B cell (primary cell): ENCODE measurements at places on chromosomes 3 and 15. TPM values are rescaled to one million over a fixed set of nuclear protein-coding genes. Genes with fewer than 3 reads are reported as not detected.

GRCh38 chr3:84066915-84067314 is 891.9 kb upstream of the CADM2 start:
- DNase-seq = no peak
- no peaks in the 10 kb centered on the region for H3K36me3 ChIP-seq
- no peaks in the 10 kb centered on the region for H3K4me1 ChIP-seq

GRCh38 chr3:108552267-108553159 is 36.7 kb downstream of the CIP2A start:
- H3K4me3 ChIP-seq = no peak overlapping the region
- H3K27me3 ChIP-seq = no peaks in the 10 kb centered on the region

DNA sequence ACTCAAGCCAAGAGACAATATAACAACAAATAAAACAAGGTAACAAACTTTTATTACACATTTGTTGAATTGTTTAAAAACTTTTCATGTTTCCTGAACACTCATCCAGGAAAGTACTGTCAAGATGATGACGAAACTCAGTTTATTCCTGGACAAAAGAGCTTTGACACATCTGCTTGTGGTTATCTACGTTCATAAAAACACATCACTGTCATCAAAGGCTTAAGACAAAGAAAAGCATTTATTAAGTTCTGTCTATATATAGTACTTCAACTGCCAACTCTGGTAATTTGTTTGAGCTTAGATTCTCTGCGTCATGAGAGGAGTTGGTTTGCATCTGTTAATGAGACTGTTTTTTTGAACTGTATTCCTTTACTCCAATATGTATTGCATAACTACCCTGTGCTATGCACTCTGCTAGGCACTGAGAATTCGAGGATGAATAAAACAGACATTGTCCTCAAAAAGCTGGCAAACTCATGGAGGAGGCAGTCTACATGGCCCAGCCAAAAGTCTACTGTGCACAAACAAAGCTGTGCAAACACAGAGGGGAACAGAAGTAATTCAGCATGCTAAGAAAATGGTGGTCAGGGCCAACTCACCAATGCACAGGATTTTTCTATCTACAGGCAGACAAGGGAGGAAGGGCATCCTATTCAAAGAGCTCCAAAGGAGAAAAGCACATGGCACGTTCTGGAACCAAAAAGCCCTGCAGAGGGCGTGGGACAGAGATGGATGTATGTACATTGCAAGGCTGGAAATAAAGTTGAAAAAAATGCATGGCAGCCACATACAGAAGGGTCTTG is 21.5 kb downstream of the PLD1 start:
- no peak overlapping the region for H3K27ac ChIP-seq
- H3K4me3 ChIP-seq = no peak overlapping the region
- H3K36me3 ChIP-seq = no peaks in the 10 kb centered on the region
- no peak for DNase-seq
- H3K4me1 ChIP-seq = no peaks in the 10 kb centered on the region

DNA sequence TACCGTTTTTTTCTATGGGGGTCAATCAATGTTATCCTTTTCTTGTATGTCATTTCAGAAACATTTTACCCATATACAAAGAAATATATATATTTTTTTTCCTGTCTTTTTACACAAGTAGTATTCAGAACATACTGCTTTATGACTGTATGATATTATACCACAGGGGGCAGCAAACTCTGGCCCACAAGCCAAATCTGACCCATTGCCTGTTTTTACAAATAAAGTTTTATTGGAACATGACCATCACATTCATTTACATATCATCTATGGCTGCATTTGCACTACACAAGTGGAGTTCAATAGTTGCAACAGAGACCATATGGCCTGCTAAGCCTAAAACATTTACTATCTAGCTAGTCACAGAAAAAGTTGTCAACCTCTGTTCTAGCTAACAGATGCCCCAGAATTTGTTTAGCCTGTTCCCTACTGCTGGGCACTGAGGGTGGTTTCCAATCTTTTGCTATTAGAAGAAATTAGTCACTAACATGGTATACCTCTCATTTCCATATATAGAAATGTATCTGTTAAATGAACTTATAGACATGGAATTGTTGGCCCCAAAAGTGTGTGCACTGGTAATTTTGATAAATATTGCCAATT is 57.7 kb downstream of the BFSP2 start:
- DNase-seq = no peak
- no peaks in the 10 kb centered on the region for H3K36me3 ChIP-seq
- no peaks in the 10 kb centered on the region for H3K4me1 ChIP-seq
- H3K27ac ChIP-seq = no peak overlapping the region
- H3K4me3 ChIP-seq = no peak overlapping the region
- peaks cover 24% of the 10 kb centered on the region for H3K27me3 ChIP-seq

DNA sequence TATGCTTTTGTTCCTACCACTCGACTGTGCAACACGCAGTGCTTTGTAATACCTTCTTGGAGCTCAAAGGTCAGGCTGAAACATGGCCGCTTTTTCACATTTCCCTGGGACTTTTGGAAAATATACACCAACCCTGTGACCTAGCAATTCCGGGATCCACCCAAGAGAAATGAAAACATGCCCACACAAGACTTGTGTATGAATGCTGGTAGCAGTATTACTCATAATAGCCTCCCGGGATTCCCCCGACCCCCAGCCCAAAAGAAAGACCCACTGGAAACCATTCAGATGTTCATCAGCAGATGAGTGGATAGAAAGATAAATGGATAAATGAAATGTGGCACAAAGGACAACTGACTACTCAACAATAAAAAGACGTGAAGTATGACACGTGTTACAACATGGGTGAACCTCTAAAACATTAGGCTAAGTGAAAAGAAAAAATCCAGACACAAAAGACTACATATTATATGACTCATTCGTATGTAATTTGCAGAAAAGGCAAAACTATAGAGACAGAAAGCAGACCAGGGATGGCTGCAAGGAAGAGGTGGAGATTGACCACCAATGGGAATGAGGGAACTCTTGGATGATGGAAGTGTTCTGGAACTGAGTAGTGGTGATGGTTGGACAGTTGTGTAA is 104.1 kb downstream of the PGPEP1L start:
- peaks cover 5% of the 10 kb centered on the region for H3K36me3 ChIP-seq
- H3K27me3 ChIP-seq = no peaks in the 10 kb centered on the region
- H3K4me1 ChIP-seq = no peaks in the 10 kb centered on the region
- no peak for DNase-seq

- no peaks in the 10 kb centered on the region for H3K4me1 ChIP-seq
- no peak overlapping the region for H3K4me3 ChIP-seq
- peaks cover 39% of the 10 kb centered on the region for H3K36me3 ChIP-seq
- no peaks in the 10 kb centered on the region for H3K27me3 ChIP-seq
- H3K27ac ChIP-seq = no peak overlapping the region
- DNase-seq = no peak
Measured at GRCh38 chr15:74585191-74585590, 30.4 kb upstream of the CLK3 start.

GRCh38 chr3:12956316-12956660 is 114.9 kb upstream of the RPL32 start:
- H3K27ac ChIP-seq = peak overlapping the region; percentile 81
- no peak overlapping the region for H3K4me3 ChIP-seq
- peaks cover 98% of the 10 kb centered on the region for H3K4me1 ChIP-seq

DNA sequence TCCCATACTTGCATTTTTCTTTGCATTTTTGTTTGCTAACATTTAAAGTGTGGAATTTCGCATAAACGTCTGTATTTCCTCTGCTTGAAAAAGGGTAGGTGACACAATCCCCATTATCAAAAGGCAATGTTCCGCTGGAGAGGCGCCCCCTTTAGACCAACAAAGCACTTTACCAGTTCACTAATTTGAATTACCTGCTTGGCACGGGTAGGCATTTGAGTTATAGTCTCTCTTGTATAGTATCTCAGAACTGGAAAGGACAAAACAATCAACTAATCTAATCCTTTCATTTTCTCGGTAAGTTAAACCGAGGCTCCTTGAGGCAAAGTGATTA is 775 bp upstream of the CCDC39 start:
- H3K27me3 ChIP-seq = no peaks in the 10 kb centered on the region
- no peak overlapping the region for H3K4me3 ChIP-seq
- H3K4me1 ChIP-seq = peaks cover 17% of the 10 kb centered on the region
- H3K36me3 ChIP-seq = no peaks in the 10 kb centered on the region

DNA sequence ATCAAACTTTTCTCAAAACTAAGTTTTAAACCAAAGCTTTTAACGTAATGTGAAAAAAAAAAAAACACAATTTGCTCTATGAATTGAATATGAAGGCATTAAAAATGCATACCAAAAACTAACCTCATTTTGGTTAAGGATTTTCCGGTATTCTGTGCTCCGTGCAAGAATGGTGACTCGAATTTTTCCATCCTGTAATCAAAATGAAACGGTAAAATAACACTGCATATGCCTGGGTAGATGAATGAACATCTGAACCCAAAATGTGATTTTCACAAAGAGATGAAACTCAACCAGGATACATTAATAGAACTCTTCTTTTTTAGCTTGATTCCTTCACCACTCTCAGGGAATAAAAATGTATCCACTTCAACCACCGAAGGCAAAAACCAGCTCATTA is 26.2 kb downstream of the EOGT start:
- no peak overlapping the region for H3K27ac ChIP-seq
- H3K4me3 ChIP-seq = no peak overlapping the region
- peaks cover 1% of the 10 kb centered on the region for H3K36me3 ChIP-seq
- H3K27me3 ChIP-seq = no peaks in the 10 kb centered on the region
- no peaks in the 10 kb centered on the region for H3K4me1 ChIP-seq
- DNase-seq = no peak

DNA sequence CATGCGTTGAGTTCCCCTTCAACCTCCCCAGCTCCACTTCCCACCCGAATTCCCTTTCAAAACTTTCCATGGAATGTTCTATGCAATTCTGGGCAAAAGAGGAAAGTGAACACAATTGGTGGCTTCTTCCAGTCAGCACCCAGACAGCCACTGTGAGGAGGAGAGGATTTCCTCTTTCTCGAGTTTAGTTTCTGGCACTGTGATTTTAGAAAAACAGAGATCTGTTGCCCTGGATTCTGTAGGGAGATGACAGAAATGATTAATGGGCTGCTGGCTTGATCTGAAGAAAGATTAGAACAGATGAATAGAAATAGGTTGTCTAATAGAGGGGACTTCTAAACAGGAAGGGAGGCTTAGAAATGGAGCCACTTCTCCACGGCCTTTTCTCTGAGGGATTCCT is 172.0 kb downstream of the MCTP2 start:
- no peak overlapping the region for H3K4me3 ChIP-seq
- H3K36me3 ChIP-seq = peaks cover 49% of the 10 kb centered on the region
- H3K4me1 ChIP-seq = no peaks in the 10 kb centered on the region
- no peak overlapping the region for H3K27ac ChIP-seq
- no peak for DNase-seq
- no peaks in the 10 kb centered on the region for H3K27me3 ChIP-seq

- no peak overlapping the region for H3K27ac ChIP-seq
- DNase-seq = no peak
- H3K36me3 ChIP-seq = no peaks in the 10 kb centered on the region
- no peak overlapping the region for H3K4me3 ChIP-seq
- no peaks in the 10 kb centered on the region for H3K27me3 ChIP-seq
Measured at GRCh38 chr3:139689122-139689521, 11.3 kb upstream of the NMNAT3 start.

- H3K36me3 ChIP-seq = peaks cover 33% of the 10 kb centered on the region
- peak; percentile 73 for DNase-seq
- H3K27ac ChIP-seq = peak overlapping the region; percentile 74
- H3K27me3 ChIP-seq = no peaks in the 10 kb centered on the region
- H3K4me1 ChIP-seq = peaks cover 29% of the 10 kb centered on the region
- H3K4me3 ChIP-seq = peak overlapping the region; percentile 15
Measured at GRCh38 chr3:185595526-185595925, 9.4 kb downstream of the SENP2 start.

DNA sequence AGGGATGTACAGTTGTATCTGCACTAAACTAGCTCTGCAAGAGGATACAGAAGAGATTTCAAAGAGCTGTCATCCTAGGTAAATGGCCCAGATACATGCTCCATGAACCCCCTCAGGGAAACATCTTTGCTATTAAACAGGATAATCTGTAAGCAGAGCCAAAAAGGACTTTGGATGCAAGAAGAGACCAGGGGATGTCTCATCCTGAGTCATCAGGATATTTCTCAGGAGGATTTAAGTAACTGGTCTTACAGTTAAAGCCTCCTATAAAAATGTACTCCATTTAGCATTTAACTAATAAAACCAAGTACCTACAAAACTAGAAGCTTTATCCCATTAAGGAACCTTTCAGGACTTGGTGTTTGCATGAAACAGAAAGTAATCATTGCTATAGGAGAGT is 48.2 kb upstream of the PHLDB2 start:
- no peak for DNase-seq
- no peaks in the 10 kb centered on the region for H3K4me1 ChIP-seq
- H3K27ac ChIP-seq = no peak overlapping the region
- no peaks in the 10 kb centered on the region for H3K36me3 ChIP-seq
- no peak overlapping the region for H3K4me3 ChIP-seq
- no peaks in the 10 kb centered on the region for H3K27me3 ChIP-seq

DNA sequence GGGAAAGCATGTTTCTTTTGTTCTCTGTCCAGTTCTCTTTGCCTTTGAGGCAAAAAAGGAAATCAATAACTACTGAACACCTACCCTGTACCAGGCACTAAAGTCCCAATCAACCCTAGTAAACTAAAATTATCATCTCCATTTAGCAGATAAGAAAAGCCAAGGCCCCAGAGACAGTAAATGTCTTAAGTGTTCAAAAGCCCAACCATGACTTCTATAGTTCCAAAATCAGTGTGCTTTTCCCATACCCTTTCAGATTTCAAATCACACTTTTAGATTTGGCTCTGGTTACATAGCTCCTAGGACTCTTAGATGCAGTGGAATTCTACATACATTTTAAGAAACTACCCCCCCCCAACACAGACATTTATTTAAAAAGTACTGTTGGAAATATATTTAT is 63.5 kb downstream of the UACA start:
- no peaks in the 10 kb centered on the region for H3K36me3 ChIP-seq
- DNase-seq = no peak
- no peak overlapping the region for H3K27ac ChIP-seq
- H3K4me3 ChIP-seq = no peak overlapping the region
- H3K4me1 ChIP-seq = peaks cover 4% of the 10 kb centered on the region

GRCh38 chr3:57596495-57597126 is 533 bp downstream of the ARF4 start:
- H3K4me3 ChIP-seq = peak overlapping the region; percentile 67
- peaks cover 29% of the 10 kb centered on the region for H3K4me1 ChIP-seq
- no peaks in the 10 kb centered on the region for H3K27me3 ChIP-seq
- H3K27ac ChIP-seq = peak overlapping the region; percentile 98
- H3K36me3 ChIP-seq = no peaks in the 10 kb centered on the region

DNA sequence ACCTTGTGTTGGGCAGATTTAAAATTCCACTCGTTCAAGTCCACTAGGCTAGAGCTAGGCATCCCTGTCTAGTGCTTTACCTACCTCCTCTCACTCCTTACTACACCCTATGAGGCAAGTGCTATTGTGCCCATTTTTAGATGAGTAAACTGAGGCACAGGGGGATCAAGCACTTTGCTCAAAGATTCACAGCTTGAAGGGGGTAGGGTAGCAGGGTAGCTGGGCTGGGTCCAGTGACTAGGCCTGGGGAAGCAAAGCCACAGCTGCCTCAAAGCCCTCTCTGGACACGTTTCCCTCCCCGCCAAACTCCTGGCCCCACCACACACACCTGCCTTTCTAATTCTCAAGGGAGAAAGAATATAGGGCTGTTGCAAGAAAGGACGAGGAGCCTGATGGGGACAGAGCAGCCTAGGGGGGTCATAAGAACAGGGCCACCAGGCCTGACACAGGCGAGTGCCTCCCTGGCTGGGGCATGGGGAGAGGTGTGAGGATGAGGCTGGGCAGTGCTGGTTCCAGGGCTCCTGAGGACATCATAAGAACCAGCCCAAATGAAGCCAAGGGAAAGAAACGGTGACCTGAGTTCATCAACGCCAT is 34.8 kb upstream of the SFMBT1 start:
- H3K27me3 ChIP-seq = no peaks in the 10 kb centered on the region
- H3K4me1 ChIP-seq = no peaks in the 10 kb centered on the region
- no peak overlapping the region for H3K27ac ChIP-seq
- no peaks in the 10 kb centered on the region for H3K36me3 ChIP-seq

The ZSCAN2 gene
- 16.2 and 18.6 TPM in 2 replicates for total RNA-seq

The ITIH1 gene
- total RNA-seq = 0.53 TPM in 1 of 2 replicates, not detected in the other
